T-helper 22 cell (primary cell): ENCODE measurements at places on chromosomes 1 and 21.

DNA sequence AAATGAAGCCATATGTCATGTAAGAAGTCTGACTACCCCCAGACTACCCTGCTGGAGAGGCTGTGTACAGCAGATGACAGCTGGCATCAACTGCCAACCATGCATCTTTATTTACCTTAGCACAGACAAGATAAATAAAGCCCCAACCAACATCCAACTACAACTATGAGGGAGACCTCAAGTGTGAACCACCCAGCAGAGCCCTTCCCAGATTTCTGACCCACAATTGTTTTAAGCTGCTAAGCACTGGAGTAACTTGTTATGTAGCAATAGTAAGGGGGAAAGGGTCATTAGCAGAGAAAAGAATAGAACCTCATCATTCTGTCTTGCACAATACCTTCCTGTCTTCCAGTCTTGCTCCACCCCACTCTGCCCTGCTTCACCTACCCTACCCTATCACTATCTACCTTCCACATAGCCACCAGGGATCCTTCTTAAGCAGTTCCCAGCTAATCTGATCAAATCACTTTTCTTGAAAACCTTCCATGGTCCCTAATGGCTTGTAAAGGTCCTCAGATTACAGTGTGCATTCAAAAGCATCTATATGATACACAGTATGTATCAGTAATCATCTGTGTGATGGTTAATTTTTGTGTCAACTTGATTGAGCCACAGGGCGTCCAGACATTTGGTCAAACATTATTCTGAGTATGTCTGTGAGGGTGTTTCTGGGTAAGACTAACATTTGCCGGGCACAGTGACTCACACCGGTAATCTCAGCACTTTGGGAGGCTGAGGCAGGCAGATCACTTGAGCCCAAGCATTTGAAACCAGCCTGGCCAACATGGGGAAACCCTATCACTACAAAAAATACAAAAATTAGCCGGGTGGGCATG is 19.6 kb upstream of the RBM15 start:
- DNase-seq = no peak

GRCh38 chr1:30691480-30691879 is 31.9 kb downstream of the MATN1 start:
- DNase-seq = no peak

DNA sequence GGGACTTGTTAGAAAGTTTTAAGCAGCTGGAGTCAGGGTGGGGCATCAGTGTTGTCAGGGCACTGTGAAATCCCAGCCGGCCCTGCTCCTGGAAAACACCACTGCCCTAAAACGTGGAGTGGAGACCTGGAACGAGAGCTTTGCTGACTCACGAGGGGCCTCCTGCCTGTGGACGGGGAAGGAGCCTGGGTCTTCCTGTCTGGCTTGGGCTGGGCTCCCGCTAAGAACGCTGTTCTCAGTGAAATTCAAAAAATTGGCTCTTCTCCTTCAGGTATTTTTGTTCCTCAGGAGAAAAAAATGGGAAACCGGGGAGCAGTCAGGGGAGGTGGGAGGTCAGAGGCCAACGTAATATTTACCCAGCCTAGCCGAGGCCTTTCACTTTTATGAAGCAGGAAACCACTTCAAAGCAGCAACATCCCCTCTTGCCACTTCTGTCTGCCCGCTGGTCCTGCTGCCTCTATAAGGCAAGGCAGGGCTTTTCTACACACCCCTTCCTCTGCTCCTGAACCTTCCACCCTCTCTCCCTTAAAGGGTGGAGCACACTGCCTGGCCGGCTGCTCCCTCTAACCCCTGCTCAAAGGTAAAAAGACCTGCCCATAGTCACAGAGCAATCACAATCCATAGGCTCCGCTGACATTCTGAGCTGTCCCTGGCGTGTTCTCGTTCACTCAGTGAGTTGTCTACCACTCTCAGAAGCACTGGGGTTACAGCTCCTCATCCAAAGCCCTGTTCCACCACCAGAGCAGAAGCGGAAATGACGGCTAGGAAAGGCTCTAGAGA is 8.0 kb downstream of the PLXNA2 start:
- no peak for DNase-seq

- DNase-seq = no peak
These were observed 698.6 kb downstream of the LTN1 start for GRCh38 chr21:28294051-28294450.

- no peak for DNase-seq
These were observed 52.0 kb downstream of the OLIG1 start for GRCh38 chr21:33121715-33122475.

DNA sequence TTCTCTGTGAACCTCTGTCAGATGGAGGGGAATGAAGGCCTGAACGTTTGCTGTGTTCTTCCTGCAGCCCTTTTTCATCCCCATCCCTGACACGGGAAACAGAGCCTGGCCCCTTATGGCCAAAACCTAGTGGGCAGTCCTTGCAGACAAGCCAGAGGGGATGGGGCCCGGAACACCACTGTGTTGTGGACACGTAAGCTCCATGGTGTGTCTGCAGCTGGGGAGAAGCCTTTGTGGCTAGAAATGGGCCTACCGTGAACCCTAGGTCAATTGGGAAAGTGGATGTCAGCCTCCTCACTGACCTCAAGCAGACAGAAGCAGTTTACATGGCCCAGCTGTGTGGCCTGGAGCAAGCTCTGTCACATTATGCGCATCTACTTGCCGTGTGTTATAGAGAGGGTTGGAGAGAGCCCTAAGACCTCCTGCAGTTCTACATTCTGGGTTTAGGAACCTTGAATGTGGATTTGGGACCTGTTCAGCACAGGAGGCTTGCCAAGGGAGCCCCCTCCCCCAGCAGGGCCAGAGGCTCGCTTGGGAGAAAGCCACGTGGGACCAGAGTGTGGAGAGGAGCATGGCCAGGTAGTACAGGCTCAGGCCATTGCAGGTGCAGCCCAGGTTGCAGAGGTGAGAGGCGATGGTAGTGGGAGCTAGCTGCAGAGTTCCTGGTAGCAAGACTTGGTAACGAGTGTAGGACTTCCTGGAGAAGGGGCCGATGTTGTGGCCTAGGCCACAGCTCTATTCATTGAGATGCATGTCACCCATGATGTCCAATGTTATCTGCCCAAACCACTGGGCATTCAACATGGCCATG is 20.7 kb downstream of the PARS2 start:
- no peak for DNase-seq

DNA sequence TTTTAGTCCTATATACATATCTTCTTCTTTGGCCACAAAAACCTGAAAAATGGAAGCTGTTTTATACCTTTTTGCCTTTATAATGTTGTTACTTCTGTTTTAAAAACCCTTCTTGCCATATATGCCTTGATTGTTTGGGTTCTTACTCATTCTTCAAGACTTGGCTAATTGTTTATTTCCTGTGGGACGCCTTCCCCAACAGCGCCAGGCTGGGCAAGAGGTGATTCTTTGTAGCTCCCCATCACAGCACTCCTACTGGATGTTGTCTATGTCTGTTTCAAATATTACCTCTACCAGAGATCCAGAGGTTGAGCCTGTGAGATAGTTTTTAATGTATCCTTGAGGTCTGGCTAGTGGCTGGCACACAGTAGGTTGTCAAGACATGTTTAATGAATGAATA is 73.2 kb upstream of the CYP2J2 start:
- no peak for DNase-seq

- no peak for DNase-seq
These were observed 7.3 kb downstream of the KCNH1 start for GRCh38 chr1:211126622-211127021.

GRCh38 chr1:183432548-183432875 is 14.3 kb upstream of the NMNAT2 start:
- DNase-seq = no peak

DNA sequence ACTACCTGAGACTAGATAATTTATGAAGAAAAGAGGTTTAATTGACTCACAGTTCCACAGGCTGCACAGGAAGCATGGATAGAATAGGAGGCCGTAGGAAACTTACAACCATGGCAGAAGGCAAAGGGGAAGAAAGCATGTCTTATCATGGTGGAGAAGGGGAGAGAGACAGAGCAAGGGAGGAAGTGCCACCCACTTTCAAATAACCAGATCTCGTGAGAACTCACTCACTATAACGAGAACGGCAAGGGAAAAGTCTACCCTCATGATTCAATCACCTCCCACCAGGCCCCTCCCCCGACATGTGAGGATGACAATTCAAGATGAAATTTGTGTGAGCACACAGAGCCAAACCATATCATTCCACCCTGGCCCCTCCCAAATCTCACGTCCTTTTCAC is 4.7 kb upstream of the C21orf91 start:
- no peak for DNase-seq

- no peak for DNase-seq
These were observed 15.5 kb downstream of the TEX35 start for GRCh38 chr1:178528228-178528952.

DNA sequence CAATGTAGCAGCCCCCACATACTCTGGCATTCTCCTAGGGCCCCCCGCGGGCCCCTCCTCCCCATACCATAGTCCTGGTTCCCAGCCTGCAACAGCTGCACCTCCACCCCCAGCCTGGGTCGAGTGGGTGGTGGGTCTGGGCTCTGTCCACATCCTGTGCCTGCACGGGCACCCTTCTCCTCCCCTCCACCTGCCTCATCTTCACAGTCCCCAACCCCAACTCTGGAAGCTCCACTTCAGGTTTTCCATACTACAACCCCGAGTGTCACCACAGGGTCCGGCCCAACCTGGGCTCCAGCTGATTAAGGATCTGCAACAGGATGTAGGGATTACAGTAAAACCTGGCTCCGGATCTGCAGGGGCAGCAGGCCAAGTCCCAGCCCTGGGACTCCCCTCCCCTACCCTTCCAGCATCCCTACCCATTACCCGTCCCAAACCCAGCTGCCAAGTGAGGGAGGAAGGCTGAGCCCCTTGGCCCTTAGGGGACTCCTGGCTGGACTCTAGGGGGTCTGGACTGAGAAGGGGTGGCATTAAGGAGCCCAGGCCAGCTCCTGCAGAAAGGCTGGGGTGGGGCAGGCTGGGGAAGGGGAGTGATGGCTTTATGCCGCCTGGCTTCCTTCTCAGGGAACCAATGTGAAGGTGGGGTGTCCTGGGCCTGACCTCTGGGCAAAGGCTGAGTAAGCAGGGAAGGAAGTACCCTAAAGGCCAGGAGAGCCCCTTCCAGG is 116.8 kb downstream of the CASZ1 start:
- no peak for DNase-seq

- DNase-seq = no peak
These were observed 663 bp upstream of the GBP6 start for GRCh38 chr1:89363196-89363595.

DNA sequence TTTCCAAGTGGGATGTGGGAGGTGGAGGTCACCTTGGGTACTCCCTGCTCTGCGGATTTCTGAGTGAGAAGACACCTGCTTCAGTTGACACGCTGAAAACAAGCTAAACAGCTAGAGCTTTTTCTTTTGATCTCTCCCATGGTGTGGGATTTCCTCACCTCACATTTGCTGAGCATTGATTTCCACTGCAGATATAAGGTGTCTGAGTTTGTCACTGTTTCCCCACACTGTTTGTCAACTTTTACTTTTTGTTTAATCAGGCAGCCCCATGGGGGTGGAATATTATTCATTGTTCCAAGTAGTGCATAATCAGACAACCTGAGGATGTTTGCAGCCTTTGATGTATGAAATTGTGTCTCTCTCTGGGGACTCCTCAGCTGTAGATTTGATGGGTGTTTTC is 49.5 kb downstream of the FASLG start:
- no peak for DNase-seq

DNA sequence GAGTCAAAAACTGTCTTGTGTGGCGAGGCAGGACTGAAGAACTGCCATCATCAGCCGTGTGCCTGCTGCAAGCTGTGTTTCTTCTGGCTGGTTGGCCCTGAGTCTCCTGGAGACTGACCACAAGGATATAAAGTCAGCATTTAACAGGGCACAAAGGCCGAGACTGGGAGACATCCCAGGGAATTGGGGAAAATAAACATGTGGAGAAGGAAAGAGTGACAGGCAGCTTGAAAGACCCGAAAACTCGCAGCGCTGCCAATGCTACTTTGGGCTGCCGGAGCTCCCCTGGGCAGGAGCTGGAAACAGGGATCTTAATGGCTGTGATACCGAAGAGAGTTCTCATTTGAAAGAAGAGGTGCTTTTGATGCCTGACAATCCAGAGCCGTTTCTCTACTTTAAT is 125.3 kb upstream of the HMGB4 start:
- no peak for DNase-seq

DNA sequence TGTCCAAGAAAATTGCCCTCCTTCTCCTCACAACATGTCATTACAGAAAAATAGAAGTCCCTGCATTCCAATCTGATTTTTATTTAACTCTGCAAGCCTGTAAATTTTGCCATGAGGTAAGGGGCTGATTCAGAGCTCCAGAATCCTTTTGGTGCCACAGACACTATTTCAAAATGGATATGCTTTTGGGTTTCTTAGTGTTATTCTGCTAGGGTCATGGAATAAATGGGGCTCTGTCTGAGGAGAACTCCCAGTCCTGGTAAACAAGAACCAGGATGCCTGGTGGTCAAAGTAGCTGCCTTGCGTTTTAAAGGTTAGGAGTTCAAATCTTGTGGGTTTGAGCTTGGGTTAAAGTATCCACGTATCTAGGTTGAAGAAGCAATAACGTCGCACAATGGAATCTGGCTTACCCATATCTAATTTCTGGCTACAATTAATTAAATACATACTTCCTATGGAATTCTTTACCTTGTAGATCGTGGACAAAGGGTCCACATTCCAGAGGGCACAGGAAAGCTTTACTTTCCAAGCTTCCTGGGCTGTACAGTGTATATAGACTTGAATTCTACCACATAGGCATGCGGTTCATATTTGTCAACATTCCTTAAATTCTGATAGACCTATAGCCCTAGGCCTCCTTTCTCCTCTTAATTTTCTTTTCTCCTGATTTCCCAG is 98.0 kb upstream of the CDC42BPA start:
- no peak for DNase-seq

DNA sequence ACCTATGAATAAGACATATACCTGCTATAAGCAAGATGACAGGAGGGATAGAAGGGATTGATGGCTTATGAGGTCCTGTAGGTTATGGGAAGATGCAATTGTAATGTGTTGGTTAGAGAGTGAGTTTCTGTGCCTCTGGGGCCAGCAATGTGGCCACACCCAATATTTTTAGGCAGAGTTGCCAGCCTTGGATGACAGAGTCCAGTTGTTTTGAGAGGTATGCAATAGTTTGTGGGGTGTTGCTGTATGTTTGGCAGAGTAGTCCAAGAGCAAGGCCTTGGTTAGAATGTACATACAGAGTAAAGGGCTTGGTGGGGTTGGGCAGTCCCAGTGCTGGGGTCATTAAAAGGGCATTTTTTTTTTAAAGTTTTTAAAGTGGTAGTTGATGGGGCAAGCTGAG is 36.6 kb upstream of the PLA2G5 start:
- DNase-seq = no peak

DNA sequence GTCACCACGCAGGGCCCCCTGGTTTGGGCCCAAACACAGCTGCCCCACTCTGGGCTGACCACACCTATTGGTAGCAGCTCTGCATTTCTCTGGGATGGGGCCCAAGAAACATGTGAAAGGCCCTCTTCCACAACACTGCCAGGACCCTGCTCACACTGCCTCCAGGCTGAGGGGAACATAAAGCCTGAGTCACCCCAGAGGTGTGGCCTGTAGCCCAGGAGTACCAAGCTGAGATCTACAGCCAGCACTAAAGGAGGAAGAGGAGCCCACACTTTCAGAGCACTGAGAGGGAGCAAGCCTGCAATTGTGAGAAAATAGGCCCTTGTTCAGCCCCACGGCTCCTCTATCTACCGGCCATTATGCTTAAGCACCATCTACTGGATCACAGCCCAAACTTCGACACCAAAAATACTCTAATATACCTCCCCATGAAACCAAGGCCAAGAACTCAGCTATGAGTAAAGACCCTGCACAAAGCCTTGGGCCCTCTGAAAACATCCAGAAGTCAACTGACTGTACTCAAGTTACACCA is 14.4 kb upstream of the OR2T10 start:
- DNase-seq = no peak
